Activated CD4-positive, alpha-beta T cell treated with anti-CD3 and anti-CD28 coated beads, Interleukin-2, amount 10 ng/mL, durations not matched to agents 24 days and 14 days (primary cell): ENCODE measurements at places on chromosomes 3 and 15.

DNA sequence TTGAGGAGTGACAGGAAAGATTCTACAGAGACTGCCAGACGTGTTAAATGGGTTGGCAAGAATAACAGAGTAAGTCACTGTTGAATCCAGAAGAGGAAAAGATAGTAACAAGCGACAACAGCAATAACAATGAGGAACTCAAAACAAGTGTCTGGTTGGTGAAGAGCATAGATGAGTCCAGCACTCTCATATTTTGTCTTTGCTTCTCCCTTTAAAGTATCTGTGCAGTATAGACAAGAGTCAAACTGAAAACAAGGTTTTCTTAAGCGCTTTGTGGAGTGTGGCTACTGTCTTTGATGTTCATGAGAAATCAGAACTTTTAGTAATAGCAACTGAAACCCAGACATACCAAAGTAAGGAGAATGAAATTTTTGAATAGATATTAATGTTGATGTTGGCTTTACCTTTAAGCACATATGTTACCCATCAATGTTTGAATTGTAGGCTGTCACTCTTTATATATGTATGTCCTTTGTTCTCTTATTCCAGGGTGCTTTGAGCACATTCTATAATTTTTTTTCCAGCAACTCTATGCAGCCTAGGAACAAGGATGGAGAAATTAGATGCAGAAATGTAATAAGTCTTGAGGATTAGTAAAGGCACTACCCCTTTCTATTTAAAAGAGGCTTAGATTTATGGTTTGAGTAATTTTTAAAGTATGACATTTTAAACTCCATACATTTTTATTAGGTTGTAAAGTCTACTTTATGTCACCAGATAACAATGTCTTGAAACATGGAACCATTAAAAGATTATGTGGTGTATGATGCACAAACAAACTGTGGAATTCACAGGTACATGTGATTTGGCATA is 185.5 kb downstream of the NFKBIZ start:
- no peak for DNase-seq

- DNase-seq, result no peak
Measured at GRCh38 chr15:47806008-47806407, 88.7 kb downstream of the SEMA6D start.

GRCh38 chr3:158792709-158793108 is 9.1 kb upstream of the MFSD1 start:
- DNase-seq, result peak; percentile 34

GRCh38 chr15:74709011-74709410 is 13.2 kb upstream of the EDC3 start:
- DNase-seq, result no peak

DNA sequence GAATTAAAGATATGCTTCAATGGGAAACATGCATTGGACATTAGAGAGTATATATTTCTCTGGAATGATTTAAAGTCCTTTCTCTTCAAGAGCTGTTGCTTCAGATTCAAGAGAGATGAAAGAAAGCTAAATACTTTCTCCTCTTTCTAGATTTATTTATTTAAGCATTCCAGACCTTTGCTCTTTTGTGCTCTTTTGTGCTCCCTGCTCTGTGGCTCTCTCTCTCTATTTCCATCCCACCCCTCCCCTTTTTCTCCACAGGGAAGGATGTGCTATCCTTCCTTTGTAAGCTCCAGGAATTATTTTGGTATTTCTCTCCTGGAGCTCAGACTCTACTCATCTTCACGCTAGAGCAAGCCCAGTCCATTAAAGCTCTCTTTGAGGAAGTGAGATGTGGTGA is 871.9 kb upstream of the GBE1 start:
- no peak for DNase-seq

DNA sequence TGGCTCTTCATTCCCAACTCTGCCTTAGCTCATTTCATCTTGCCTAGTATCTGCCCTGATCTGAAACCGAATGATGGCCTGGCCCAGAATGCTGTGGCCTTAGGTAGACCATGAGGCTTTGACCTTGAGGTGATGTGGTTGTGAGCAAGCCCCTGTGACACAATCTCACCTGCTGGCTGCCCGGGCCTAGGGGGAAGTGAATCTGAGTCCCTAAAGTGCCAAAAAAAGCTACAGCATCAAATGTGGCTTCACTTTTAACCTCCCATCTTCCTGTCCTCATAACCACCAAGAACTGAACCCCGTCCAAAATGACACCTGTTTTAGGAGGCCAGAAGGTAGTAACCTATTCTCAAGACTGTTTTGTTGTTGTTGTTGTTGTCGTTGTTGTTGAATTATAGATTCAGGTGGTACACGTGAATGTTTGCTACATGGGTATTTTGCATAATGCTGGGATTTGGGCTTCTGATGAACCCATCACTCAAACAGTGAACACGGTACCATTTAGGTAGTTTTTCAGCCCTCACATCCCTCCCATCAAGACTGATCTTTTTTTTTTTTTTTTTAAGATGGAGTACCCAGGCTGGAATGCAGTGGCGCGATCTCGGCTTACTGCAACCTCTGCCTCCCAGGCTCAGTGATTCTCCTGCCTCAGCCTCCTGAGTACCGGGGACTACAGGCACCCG is 54.6 kb downstream of the MCCC1 start:
- no peak for DNase-seq

DNA sequence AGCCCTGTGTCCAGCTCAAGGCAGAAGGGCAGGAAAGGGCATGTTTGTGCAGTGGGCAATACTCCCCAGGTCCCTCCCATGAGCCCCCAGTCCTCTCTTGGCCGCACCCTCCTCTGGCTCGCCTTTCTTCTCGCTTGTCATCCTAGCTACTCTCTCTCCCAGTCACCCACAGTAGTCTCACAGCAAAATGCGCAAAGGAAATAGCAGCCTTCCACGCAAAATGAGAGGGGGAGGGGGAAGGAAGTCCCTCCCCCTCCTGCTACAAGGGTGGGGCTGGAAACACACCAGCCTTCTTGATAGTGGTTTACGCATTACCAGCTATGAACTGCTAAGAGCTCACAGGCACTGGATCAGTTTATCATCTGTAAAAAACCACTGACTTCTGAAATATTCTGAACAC is 83.8 kb downstream of the GADL1 start:
- DNase-seq, result no peak

- DNase-seq, result no peak
Measured at GRCh38 chr3:62500556-62501288, 127.4 kb upstream of the FEZF2 start.

DNA sequence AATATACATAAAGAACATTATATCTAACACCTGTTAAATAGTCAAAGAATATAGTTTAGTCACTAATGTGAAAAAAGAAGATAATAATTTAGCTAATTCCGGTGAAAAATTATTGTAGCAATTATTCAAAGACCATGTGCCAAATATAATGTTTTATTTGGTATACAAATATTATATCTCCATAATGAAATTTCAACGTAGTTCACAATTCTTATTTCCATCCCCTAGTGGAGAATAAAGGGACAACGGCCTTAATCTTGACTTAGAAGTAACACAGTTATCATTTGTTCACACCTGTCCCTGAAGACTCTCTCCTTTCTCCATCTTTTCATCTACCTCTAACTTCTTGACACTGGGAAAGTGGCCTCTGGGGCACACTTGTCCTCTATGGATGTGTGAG is 213.4 kb downstream of the ERC2 start:
- no peak for DNase-seq

- no peak for DNase-seq
Measured at GRCh38 chr15:95987886-95988573, 342.5 kb upstream of the NR2F2 start.

DNA sequence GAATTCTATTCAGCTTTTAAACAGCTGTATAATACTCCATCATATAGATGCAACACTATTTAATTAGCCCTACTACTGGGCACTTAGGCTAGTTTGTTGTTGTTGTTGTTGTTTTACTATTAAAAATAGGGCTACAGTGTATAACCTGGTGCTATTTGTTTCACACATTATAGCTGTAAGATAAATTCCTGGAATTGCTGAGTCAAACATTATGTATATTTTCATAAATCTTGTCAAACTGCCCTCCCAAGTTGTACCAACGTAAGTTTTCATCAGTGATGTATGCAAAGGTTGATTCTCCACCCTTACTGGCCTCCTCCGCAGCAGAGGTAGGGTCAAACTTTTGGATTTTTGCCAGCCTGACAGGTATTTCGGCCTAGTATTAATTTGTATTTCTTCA is 3.8 kb upstream of the CEMIP start:
- DNase-seq, result no peak

DNA sequence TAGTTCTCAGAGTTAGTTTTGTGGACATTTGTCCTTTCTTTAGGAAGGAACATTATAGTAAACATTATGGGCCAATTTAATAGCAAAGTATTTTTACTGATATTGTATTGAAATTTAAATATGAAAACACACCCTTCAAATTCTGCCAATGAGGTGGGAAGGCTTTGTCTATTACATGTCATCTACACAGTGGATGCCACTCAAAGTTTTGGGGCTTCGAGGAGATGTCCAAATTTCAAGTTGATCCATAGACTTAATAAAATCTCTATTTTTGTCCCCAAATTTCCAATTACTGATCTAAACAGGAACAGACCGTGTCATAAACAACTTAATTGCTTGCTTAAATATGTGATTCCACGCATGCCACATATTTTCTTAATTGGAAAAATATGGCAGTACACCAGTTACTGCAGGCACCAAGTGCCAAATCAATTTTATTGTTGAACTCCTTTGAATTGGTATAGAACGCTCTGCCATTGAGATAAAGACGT is 1.7 kb downstream of the SHOX2 start:
- no peak for DNase-seq

GRCh38 chr3:197031315-197032285 is 2.0 kb upstream of the MELTF start:
- peak; percentile 60 for DNase-seq

- DNase-seq, result no peak
Measured at GRCh38 chr3:33936171-33936920, 137.9 kb downstream of the PDCD6IP start.

GRCh38 chr3:157122116-157122515 is 37.8 kb downstream of the CCNL1 start:
- no peak for DNase-seq

DNA sequence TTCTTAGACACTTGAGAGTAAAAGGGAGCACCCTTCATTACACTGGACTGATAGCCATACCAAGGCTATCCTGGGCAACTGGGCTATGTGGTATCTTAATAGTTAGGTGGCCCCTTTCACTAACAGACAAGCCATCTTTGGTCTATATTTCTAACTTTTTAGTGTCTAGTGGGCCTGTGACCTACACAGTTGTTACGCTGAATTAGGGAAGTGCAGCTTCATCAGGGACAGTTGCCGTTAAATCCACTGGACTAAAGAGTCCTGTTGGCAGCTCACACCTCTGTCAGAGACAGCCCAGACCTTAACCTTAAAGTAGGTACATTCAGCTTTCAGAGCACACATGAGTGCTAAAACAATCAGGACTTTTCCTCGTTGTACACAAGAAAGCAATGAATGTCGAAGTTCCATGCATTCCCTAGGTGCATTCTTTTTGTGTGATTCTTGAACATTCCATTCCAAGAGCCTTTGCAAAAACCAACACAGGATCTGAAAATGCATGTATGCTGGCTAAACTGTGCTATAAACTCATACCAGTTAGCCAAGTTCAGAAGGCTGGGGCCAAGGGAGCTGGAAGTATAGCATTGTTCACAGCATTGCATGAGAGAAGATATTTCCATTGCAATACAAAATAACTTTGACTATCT is 230.2 kb upstream of the EIF1B start:
- peak; percentile 41 for DNase-seq

DNA sequence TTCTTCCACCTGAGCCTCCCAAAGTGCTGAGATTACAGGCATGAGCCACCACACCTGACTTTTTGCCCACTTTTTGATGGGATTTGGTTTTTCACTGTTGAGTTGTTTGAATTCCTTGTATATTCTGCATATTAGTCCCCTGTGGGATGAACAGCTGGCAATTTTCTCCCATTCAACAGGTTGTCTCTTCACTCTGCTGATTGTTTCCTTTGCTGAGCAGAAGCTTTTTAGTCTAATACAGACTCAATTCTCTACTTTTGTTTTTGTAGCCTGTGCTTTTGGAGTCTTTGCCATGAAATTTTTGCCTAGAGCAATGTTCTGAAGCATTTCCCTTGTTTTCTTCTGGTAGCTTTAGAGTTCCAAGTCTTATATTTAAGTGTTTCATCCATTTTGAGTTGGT is 62.7 kb upstream of the MFGE8 start:
- DNase-seq, result no peak

DNA sequence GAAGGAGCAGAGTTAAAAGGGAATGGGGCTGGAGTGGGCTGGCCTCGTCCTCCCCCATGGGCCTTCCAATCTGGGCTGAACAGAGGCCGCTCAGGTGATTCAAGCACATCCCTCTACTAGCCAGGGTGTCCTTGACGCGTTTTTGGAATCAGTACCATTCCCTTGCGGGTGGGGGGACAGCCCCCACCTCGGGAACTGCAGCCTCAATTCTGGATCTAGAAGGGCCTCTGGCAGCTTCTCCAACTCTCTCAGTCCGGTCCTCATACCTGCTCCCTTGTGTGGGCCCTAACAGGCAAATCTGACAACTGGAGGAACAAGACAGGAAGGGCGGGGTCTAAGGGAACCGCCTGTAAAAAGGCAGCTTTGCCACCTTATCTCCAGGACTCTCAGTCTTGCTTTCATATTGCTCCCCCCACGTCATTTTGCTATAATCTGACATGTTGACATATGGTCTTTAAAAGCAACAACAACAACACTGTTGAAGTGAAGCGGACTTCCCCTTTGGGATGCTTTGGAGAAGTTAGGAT is 802 bp upstream of the CHRNB4 start:
- DNase-seq, result no peak

- no peak for DNase-seq
Measured at GRCh38 chr15:43526261-43526930, 9.0 kb downstream of the MAP1A start.

- DNase-seq, result peak; percentile 98
Measured at GRCh38 chr3:4978966-4979427, 240 bp upstream of the BHLHE40 start.

- DNase-seq, result no peak
Measured at GRCh38 chr3:184756151-184757021, 44.5 kb upstream of the MAGEF1 start.

- DNase-seq, result peak; percentile 53
Measured at GRCh38 chr15:44798826-44799225, 62.5 kb downstream of the TRIM69 start.

DNA sequence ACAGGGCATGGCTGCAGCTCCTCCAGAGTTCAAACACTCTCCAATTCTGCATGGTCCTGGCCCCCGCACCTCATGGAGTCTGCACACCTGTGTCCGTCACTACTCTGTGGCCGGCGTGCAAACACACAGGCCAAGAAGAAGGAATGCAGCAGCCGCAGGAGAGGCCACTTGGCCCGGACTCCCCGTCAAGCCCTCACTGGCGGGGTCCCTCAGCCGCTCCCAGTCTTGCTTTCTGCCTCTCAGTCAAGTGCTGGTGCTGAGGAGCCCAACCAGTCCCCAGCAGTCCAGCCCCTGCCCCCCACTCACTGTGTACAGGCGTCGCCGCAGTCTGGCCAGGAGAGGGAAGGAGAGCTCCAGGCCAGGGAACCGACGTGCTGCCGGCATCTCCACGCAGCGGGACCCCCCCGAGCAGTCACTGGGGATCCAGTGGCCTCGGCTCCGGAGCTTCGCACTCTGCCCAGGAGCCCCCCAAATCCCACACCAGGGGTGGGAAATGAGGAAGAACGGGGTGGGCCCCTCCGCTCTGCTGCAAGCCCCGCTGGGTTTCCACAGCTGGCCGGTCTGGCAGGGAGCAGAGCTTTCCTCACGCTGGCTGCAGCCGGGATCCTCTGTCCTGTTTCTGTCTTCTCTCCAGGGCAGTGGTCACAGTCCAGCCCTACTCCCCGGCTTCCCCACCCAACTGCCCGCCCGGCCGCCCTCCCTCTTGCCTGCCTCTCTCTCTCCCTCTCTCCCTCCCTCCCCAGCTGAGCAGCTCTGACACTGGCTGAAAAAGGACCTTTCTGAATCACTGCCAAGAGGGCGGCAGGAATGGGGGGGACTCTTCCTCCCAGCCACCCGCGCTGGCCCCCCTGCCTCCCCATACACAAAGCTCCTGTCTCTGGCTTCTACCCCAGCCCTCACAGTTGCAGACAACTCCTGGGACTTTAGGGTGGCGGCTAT is 16.0 kb downstream of the TNK2 start:
- DNase-seq, result no peak
